Fibroblast of skin of right quadriceps (primary cell): ENCODE measurements at places on chromosomes 13 and 19.

- no peak for DNase-seq
Observed at GRCh38 chr13:40169476-40169875, 497.0 kb downstream of the FOXO1 start.

DNA sequence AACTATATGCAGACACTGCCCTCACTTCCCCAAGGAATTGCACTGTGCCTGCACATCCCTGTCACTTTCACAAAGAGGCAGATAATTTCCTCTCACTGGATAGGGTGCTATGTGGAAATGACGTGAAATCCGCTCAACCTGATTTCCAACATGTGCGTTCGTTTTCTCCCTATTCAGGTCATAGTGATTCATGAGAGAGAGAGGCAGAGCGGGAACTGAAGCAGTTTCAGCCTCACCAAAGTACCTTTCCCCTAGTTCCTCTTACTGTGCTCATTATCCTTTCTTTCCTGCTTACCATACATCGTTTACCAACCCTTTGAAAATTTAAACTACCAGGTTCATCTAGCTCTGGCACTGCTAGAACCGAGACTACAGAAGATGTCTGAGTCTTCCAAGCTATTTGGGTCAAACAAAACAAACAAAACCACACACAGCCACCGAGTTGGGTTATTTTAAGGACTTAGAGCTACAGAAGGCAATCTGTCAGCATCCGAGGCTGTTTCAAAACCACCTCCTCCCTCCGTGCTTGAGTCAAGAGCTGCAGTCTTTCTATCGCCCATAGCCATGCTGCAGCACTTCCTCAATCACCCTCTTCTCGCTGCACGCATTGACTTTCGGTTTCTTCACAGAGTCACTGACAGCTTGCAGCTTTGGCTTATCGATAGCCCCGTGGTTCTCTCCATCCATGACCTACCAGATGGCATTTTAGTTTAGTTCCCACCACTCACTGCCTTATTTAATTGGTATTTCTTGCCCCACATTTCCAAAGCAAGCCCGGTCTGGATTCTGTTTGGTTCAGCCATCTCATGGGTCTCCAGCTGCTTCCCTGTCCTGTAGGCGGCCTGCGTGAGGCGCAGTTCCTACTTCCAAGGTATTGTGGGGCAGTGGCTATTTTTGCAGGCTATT, 1395.8 kb downstream of the EFNB2 start:
- peak; percentile 5 for DNase-seq

- DNase-seq = no peak
Observed at GRCh38 chr13:91020461-91021034, 326.9 kb upstream of the MIR17HG start.

DNA sequence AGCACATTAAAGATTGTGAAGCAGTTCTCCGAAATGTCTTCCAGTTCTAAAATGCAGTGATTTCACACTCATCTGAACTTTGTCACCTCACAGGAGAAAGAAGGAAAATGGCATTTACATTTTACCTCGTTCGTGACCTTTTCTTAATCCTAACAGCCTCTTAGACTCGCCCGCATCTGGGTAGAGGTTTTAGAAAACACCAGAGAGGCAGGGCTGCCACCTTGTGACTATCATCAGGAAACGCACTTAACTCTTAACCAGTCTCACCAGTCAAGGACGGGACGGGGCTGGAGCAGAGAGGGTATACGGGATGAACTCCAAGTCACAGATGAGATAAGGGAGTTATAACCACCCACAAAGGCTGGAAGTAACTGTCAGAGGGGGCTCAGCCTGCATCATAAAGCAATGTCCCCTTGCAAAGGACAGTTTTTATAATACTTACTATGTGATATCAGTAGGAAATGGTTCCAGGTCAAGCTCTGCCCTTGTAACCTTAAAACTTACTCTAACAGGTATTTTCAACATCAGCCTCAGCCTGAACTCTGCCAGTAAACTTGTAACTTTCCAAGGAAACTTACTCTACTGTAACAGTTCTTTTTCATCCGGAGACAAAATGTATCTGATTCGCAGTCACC, 8.6 kb upstream of the CEACAM6 start:
- DNase-seq = peak; percentile 18

GRCh38 chr19:6481541-6482342, at the start of gene DENND1C:
Gene DENND1C (minus strand): TSS chr19:6481787. CDS start chr19:6481695, 92 bp downstream.
- no peak for DNase-seq

DNA sequence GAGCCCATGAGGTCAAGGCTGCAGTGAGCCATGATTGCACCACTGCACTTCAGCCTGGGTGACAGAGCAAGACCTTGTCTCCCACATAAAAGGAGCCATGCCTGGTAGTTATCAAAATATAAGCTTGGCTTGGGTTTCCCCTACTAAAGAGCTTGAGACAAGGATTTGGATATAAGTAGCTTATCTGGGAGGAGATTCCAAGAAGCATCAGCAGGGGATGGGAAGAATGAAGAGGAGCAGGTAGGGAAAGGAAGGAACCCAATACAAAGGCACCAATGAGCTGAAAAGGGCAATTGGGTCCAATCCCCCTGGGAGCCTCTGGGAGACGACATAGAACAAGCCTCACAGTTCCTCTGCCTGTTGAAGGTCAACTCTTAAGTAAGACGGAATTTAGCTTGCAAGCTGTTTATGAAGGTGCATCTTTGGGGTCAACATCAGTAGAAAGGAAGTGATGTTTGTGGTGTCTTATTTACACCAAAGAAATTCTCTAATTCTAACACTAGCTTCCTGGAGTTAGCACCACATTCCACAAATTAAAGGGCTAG, 7.4 kb upstream of the CLEC4G start:
- no peak for DNase-seq

DNA sequence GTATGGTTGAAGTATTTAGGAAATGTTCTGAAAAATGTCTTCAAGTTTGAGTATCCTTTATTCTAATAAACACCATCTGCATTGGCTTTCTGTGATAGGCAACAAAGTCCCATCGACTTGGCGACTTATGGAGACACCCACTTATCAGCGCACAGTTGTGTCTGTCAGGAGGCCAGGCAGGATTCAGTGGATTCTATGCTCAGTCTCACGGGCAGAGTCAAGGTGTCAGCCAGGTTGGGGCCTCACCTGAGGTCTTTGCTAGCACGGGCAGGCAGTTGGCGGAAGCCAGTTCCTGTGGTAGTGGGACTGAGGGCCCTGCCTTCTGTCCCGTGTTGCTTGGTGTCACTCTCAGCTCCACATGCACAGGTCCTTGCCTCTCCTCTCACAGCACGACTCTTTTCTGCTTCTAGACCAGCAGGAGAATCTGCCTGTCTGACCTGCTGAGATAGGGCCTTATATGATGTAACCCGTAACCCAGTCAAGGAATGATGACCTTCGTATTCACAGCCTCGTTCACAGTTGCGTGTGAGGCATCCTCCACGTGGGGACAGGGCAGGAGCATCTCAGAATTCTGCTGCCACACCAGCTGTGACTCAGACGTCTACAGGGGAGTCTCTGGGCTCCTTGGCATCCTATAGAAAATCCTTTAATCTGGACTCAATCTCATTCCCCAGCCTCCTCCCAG, 10.0 kb downstream of the CUL4A start:
- DNase-seq = no peak

- DNase-seq = no peak
Observed at GRCh38 chr13:106407338-106407737, 128.1 kb downstream of the EFNB2 start.

DNA sequence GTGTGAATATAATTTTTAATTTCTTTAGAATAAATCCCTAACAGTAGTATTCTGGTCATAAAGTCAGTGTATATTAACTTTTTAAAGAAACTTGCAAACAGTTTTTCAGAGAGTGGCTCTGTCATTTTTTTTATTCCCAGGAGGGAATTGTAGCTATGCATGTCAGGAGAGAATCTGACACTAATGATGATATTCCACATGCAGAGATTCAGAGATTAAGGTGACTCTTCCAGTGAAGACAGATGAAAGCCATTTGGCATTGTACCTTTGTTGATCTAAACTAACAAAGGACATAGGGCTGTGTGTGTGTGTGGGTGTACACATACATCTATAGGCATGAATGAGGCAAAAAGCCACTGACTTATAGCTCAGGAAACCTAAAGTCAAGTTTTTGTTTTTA, 99.9 kb downstream of the TNFSF13B start:
- no peak for DNase-seq

DNA sequence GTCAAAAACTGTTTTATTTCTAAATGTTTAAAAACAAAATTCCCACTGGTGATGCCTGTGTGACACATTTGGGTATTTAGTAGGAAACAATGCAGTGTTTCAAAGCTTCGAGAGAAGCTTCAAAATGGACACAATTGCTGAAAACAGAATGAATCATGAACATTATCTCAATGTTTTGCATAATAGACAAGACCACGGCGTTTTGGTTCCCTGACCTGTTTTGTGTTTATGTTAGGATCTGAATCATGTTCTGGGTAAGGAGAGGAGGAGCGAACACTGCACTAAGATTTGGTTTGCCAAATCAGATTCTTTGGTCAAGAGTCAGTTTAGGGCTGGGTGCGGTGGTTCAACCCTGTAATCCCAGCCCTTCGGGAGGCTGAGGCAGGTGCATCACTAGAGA, 42.2 kb downstream of the IFT88 start:
- peak; percentile 28 for DNase-seq

DNA sequence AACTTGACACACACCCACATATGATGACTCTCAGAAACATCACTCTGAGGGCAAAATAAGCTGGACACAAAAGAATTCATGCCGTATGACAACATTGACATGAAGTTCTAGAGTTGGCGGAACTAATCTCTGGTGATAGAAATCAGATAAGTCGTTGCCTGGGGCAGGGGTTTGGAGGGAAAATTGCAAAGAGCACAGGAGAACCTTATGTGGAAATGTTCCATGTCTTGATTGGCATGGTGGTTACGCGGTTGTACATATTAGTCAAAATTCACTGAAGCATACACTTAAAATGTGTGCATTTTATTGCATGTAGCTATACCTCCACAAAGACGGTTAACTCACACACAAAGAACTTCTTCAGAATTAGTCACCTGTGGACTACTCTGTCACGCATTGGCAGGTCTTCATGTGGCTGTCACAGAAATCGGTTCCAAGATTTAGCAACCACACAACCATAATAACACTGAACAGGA, 137.8 kb upstream of the GJB6 start:
- no peak for DNase-seq

- no peak for DNase-seq
Observed at GRCh38 chr19:29714371-29714952, 599 bp downstream of the C19orf12 start.

DNA sequence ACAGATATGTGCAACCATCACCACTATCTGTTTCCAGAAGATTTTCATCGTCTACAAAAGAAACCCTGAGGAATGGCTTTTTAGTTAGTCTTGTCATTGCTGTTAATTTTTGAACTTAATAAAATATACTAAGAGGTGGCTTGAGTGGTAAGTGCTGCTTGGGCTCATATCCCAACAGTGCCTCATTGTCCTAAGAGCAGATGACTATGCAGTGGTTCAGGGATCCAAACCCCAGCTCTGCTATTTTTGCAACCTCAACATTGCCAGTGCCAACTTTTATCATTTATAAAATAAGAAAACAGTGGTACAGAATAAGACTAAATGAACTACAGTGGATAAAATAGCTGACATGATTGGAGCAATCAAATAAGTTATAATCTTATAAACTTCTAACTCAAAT, 123.2 kb upstream of the SLC7A1 start:
- no peak for DNase-seq

DNA sequence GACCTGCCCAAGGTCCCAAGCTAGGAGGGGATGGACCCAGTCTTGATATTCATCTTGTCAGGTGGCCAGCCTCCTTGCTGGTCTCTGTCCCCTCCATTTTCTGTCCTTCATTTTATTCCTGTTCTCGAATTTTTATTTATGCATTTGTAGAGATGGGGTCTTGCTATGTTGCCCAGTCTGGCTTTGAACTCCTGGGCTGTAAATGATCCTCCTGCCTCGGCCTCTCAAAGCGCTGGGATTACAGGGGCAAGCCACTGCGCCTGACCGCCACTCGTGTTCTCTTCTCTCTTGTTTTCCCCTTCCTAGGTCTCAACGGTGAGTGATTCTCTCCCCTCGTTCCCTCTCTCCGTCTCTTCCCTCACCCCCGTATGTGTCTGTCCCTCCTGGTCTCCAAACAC, 10.6 kb upstream of the TPRX2 start:
- DNase-seq = no peak

GRCh38 chr13:29901710-29902631, 51.6 kb upstream of the UBL3 start:
- peak; percentile 96 for DNase-seq

DNA sequence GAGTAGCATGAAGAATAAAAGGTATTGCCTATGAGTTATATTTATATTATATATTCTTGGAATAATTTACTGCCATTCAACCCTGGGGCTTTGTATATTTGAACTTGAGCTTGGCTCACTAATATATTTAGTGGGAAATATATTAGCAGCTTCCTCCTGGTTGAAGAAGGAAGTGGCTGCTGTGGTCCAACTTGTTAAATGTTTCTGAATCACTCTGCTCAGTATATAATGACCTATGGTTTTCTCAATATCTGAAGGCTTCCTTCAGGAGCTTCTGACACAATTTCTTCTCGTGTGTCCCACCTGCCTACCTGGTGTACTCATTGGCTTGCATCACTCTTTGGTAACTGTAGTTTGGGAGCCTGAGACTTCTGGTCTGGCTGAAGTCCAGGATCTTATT, 646.4 kb downstream of the TBC1D4 start:
- DNase-seq = no peak
